CD4-positive, alpha-beta T cell treated with Interferon alpha-2 for 1 hour (primary cell): ENCODE measurements at places on chromosomes 4 and X.
A peak's percentile ranks its signal among the peaks of the same experiment; 100 is the strongest.

DNA sequence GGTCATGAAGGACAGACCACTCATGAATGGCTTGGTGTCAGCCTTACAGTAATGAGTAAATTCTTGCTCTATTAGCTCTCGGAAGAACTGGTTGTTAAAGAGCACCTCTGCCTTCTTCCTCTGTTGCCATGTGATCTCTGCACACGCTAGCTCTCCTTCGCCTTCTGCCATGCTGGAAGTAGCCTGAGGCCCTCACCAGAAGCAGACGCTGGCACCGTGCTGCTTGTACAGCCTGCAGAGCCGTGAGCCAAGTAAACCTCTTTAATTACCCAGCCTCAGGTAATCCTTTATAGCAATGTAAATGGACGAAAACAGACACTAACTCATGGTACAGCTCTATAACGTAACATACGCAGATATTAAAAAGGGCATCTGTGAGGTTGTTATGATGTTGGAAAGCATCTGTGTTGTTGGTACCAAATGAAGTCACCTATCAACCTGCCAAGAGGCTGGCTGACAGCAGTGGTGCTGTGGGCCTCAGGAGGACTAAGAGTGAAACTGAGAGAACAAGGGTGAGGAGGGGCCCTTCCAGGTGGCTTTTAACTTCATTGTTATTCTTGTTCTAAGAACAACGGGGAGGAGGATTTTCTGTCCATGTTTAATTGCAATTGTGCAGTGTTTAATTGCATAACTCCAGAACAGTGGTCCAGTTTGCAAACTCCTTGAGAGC is 69.2 kb downstream of the CRMP1 start:
- DNase-seq: no peak

- DNase-seq: no peak
Measured at GRCh38 chrX:72270316-72270866, 6.7 kb downstream of the RPS4X start.

DNA sequence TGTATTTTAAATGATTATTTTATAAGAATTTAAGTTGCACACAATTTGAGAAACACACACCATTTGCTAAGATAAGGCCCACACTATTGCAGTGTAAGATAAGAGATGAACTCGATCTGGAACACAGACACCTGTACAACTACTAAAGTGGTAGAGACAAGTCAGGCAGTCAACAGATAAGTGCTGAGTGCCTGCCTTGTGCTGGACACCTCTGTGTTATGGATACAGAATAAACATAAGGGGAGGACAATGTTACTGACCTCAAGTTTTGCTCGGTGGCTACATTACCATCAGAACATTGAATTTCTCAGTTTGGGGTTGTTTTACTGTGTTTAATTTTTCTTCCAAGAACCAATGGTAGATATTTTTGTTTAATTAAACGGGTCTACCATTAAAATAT is 74.1 kb downstream of the RASGEF1B start:
- DNase-seq: no peak

- DNase-seq: no peak
Measured at GRCh38 chr4:74540193-74540592, 95.3 kb downstream of the AREG start.

- DNase-seq: no peak
Measured at GRCh38 chr4:84879651-84880200, 86.8 kb downstream of the WDFY3 start.

DNA sequence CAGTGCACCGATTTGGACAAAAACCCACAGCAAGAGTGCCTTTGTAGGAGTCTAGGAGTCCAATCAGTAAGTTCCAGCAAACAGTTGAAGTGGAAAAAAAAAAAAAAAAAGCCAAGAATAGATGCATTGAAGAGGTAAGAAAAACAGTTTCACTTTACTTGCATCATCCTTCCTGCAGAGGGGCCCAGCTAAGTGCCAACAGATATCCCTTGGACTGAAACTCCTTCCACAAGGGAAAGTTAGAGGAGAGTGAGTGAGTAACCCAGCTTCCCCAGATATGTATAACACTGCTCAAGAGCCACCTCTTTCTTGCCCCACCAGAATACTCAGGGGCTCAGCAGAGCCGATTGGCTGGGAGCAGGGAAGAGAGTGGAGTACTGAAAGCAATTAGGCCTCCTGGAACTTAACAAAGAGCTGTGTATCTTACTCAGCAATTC is 617.7 kb upstream of the SMIM31 start:
- DNase-seq: no peak

- no peak for DNase-seq
Measured at GRCh38 chrX:152960115-152960514, 33.8 kb downstream of the PNMA5 start.

- no peak for DNase-seq
Measured at GRCh38 chrX:149021159-149021558, 483.9 kb downstream of the IDS start.

DNA sequence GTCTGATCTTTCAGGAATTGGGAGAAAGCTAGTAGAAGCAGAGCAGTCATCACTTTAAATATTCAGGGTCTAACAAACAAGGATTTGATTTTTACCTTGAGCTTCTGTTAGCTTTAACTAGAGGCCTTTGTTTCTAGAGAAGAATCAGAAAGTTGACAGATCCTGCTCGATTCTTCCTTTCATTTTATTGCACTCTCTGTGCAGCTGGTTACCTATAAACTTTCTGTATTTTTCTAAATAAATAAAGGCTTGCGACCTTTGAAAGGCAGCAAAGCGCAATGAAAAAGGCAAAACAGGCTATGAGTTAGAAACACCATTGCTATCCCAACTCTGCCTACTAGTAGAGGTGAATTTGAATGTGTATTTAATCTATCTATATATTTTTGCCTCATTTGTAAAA is 101.4 kb upstream of the NPY2R start:
- DNase-seq: no peak

- no peak for DNase-seq
Measured at GRCh38 chr4:22574424-22574823, 58.6 kb upstream of the ADGRA3 start.

- DNase-seq: no peak
Measured at GRCh38 chrX:68705986-68706385, 58.5 kb downstream of the STARD8 start.

- peak; percentile 50 for DNase-seq
Measured at GRCh38 chr4:1008840-1009541, 2.4 kb upstream of the FGFRL1 start.

GRCh38 chrX:2507904-2508627 is 7.3 kb upstream of the DHRSX start:
- DNase-seq: no peak

- no peak for DNase-seq
Measured at GRCh38 chr4:37908488-37909331, 17.8 kb downstream of the TBC1D1 start.
